ENCODE measurements at places on chromosomes 3 and 15.

DNA sequence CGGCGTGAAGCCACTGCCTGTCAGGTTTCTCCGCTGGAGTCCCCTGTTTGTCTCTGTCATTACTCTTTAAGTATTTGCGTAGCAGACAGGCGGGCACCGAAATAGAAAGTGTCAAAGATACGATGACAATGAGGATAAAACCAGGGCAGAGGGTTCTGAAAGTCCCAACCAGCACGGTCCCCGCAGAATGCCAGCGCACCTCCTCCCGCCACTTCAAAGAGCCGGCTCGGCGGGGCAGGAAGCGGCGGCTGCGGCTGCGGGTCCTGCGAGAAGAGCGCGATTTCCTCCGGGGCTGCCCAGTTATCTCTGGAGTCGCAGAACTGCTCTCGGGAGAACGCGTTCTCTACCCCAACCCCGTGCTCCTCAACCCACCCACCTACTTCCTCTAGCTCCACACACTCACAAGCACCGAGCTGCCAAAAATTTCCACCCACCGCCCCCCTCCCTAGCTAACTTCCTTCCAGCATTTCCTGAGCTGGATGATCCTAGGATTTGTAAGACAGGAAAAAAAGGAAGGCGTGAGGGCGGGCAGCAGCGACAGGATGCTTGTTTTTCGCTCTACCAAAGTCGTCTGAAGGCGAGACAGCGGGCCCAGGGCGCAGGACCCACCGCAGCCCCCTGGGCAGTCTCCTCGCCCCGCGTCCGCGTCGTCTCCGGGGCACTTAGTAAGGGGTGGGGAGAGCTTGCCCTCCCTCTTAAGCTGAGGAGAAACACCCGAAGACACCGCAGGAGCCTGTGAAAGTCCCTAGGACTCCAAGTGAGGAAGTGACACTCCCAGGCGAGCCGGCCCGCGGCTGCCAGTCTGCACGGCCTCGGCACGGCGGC, at the start of gene ARHGAP31:
Gene ARHGAP31, plus strand, starts transcription at position 513 of the 825 bp plus-strand sequence. CDS start 522 bp downstream, outside the sequence.
- peak; percentile 21 for DNase-seq

DNA sequence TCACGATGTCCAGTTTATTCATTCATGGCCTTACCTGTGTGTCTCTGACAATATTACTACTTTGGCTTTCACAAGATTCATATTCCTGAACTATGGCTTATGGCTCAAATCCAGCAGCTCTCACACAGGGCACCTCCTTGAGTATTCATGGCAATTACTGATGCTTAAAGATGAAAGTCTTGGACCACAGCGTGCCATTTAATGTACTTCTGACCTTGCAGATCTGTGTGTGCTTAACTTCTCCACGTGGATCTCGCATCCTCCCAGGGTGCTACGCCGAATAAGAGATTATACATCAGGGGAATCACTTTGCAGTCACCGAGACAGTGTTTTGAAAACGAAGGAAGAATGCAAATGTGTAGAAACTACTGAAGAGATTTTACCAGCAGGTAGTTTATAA, 147.5 kb downstream of the TNIK start:
- DNase-seq, result no peak

- DNase-seq, result peak; percentile 56
Measured at GRCh38 chr15:77808075-77808474, 175.4 kb upstream of the LINGO1 start.

- no peak for DNase-seq
Measured at GRCh38 chr3:156693166-156693565, 18.8 kb downstream of the TIPARP start.

DNA sequence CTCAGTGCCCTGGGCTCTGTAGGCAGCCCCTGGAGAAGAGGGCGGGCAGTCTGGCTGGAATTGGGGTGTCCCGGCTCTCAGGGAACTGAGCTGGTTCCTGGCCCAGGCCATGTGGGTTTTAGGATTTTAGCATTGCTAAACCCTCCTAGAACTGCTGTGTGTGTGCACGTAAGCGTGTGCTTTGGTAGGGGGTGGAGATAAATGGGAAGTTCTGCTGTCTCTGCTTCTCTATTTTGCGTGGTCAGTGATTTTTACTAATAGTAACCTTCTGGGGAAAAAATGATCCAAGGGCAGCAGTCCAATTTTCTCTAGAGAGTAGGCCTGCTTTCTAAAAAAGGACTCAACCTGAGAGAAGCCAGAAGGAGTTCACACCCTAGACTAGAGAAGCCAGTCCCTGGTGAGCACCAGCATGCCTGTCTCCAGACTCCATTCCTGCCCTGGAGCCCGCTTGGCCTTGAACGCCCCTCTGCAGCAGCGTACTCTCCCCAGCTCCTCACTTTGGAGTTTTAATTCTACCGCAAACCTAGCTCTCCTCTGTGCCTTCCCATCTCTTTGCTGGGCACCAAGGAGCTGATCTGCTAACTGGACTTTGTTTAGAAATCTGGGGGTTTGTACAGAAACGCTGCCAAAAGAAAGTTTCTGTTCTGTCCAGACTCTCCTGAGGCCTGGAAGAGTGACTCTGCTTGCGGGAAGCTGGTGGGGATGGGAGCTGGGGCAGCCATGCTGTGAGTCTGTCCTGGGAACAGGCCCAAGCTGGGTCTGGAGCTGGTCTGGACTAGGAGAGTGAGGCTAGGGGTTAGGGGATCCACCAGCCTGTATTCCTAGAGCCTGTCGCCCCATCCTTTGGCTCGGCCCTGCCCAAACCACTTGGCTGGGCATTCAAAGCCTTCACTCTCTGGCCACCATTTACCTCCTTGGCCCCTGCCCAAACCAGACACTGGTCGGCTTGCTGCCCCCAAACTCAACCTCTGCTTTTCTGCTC, 19.7 kb downstream of the CORO2B start:
- DNase-seq, result peak; percentile 64

- no peak for DNase-seq
Measured at GRCh38 chr15:51931638-51932037, 39.9 kb downstream of the LEO1 start.

- DNase-seq, result no peak
Measured at GRCh38 chr15:57160823-57161560, 215.3 kb upstream of the CGNL1 start.

- no peak for DNase-seq
Measured at GRCh38 chr3:182435860-182436259, 357.4 kb upstream of the ATP11B start.

- DNase-seq, result no peak
Measured at GRCh38 chr15:48721061-48721810, 75.7 kb upstream of the FBN1 start.

- DNase-seq, result peak; percentile 52
Measured at GRCh38 chr15:57146506-57147201, 228.2 kb downstream of the TCF12 start.

DNA sequence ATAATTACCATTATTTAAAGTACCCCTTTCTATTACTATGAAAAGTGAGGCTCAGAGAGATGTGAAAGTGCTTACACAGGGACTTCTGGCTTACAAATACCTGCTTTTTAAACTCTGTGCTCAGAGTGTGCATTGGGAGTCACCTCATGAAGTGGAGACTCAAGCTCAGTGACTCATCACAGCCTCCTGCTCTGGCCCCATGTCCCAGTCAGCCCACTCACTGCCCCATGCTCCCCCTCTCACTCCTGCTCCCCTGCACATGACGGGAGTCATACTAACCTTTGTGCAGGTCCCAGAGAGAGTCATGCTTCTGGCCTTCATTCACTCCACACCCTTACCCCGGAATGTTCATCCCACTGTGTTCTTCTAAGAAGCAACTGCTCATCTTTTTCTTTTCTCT, 20.2 kb downstream of the CCR1 start:
- no peak for DNase-seq

DNA sequence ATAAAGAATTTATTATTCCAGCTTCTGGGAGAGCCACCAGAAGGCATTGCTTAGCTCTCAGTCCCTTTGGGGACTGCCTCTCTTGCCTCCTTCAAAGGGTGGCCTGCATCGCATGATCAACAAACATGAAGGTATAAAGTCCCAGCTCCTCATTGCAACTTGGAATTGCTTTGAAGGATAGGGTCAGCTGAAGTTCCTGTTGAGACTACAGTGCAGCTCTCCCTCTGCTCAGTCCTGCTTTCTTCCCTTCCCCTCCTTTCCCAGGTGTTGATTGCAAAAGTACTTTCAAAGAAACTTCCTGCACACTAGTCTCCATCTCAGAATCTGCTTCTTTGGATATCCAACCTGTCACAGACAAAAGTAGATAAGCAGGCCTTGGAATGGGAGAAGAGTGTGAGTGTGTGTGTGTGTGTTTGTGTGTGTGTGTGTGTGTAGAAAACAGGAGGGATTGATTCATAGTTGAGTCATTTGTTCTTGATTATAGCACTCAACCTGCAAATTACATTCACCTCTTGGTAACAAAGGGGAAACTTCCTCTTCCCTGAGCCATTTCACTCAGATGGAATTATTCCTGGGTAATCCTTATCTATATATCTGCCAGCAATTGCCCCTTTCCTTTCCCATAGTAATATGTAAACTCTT, 13.7 kb downstream of the CCR8 start:
- no peak for DNase-seq

DNA sequence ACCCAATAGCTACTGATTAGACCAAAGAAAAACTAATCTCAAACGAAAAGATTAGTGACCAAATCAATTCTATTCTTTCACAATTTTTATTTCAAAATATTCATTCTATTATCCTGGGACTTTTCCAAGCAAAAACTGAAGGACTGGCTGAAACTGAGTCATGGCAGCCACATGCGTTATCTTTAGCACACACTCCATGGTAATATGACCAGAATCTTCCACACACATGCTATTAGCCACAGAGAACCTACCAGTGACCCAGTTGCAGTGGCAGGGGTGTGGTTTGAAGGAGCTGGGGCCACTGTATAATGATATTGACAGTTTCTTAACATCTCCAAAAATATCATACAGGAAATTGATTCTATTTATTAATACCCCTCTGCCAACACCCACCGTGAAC, 154.8 kb upstream of the ABI3BP start:
- no peak for DNase-seq

- peak; percentile 28 for DNase-seq
Measured at GRCh38 chr3:112582244-112582874, 20.5 kb downstream of the SLC35A5 start.

DNA sequence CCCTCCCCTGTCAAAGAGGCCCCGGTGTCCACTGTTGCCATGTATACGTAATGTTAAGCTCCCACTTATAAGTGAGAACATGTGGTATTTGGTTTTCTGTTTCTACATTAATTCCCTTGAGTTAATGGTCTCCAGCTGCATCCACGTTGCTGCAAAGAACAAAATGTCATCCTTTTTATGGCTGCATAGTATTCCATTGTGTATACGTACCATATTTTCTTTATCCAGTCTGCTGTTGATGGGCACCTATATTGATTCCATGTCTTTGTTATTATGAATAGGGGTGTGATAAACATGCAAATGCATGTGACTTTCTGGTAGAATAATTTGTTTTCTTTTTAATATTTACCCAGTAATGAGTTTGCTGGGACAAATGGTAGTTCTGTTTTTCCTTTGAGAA, 43.3 kb upstream of the AGTR1 start:
- DNase-seq, result no peak

DNA sequence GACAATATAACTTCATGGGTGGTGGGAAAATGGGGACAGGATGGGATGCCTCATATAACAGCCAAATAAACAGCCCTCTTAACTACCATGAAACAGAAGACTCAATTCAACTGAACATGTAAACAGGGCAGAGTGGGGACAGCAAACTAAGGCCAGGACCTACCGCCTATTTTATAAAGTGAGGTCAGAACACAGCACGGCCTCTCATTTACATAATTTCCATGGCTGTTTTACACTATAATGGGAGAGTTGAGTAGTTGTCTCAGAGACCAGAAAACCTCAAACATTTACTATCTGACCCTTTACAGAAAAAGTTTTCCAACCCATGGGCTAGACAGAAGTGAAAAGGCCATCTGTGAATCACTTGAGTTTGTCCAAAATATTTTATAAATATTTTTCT, 56.7 kb upstream of the SNRPA1 start:
- DNase-seq, result peak; percentile 12

DNA sequence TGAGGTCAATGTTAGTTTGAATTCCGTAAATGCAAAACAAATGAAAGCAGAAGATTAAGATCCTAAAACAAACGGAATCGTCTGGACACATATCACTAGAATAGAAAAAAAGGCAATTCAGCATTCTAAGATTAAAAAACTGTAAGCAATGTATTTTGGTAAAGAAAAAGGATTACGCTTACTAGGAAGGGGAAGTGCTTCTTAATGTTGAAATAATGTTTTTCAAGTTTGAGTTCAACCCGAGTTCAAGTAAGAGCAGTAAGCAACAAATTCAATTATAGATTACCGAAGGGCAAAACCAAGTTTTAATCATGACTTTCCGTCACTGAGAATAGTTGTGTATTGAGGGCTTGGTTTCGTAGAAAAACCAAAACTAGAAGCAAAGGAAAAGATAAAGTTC, 637 bp downstream of the CIP2A start:
- DNase-seq, result no peak

GRCh38 chr15:57554063-57554811, 37.5 kb upstream of the MYZAP start:
- DNase-seq, result peak; percentile 52

DNA sequence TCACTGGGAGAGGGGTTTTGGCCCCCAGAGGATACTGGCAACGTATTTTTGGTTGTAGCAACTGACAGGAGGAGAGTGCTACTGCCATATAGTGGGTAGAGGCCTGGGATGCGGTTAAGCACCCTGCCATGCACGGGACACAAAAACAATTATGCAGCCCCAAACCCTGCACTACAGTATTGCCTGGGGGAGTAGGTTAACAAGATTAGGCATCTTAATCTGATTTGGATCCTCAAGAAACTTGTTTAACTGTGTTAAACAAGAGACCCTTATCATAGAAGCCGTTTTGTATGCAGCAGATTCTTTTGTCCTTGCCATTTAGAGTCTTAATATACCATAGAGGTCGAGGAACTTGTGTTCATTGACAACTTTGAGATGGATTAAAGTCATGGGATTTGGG, 3.4 kb downstream of the PHLDB2 start:
- DNase-seq, result no peak

DNA sequence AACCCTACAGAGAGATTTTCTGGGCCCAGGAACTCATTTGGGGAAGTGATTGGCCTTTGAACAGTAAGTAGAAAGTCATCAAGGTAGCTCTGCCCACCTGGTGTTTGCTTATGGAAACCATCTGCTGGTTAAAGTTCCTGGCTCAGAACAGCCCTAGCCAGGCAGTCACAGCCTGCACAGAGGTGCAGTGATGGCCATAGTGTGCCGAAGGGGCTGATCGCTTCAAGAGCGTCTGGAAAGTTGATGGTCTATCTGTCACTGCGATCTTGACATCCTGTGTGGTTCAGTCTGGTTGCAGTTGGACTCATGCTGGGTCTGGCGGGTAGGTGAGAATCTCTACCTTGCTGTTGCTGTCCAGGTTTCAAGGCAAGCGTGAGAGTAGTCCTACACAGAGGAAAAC, 151.6 kb downstream of the SLCO3A1 start:
- peak; percentile 30 for DNase-seq

- no peak for DNase-seq
Measured at GRCh38 chr3:46369151-46369550, 1.6 kb upstream of the CCR5 start.

GRCh38 chr3:76638006-76638405, 401.9 kb upstream of the ROBO2 start:
- no peak for DNase-seq

DNA sequence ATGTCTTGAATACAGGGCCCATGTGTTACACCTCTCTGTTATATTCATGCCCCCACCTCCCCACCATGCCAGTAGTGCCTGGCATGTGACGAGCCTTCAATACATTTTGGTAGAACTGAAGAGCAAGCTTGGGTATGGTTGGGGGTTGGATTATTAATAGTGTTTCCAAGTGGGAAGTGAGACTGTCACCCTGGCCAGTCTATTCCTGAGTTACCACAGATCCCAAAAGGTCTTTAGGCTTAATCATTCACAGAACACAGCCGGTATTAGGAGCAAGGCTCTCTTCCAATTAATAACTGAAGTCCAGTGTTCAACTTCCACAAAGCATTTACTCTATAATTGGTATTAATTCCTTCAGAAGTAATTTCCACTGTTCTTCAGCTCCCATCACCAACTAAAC, 231.9 kb upstream of the LRTM1 start:
- no peak for DNase-seq
